ENCODE measurements at places on chromosomes 12 and 14.

- no peak for DNase-seq
Observed at GRCh38 chr12:106147956-106148355, 9.2 kb upstream of the NUAK1 start.

DNA sequence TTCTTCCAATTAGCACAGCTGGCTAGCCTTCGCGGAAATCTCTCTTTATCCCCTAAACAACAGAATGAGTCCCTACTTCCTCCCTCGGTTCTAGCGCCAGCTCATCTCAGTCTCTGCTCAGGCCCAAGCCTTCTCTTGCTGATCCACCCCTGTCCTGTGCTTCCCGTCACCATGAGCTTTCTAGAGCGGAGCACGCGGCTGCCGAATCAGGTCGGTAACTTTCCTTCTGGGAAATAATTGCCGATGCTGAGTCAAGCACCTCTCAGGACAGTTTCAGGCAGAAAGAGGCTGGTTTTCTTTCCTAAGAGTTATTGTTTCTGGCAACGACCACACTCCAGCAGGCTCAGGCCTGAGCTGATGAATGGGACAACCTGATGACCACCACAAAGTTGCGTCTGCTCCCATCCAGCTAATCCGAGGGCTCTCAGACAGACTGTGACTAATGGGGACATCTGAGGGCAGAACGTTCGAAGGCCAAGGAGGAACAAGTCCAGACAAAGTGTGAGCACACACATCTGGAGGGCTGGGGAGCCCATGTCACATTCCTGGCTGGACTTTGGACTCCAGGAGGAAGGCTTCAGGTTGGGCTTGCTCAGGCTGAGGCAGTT, 13.6 kb upstream of the GPR68 start:
- DNase-seq = no peak

DNA sequence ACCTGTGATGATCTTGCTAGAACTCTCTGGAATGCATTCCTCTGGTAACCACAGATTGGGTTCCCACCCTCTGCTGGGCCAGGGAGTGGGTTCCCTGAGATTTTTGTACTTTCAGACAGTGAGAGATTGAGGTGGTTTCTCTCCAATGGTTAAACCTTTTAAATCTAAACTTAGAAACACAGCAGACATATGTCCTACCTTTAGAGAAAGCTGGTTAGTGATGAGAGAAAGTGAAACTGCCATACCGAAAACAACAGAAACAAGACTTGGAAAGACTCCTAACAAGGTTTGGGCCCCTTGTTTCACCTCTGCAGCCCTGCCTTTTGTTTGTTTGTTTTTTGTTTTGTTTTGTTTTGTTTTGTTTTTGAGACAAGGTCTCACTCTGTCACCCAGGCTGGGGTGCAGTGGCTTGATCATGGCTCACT, 9.7 kb upstream of the SGPP1 start:
- DNase-seq = no peak

DNA sequence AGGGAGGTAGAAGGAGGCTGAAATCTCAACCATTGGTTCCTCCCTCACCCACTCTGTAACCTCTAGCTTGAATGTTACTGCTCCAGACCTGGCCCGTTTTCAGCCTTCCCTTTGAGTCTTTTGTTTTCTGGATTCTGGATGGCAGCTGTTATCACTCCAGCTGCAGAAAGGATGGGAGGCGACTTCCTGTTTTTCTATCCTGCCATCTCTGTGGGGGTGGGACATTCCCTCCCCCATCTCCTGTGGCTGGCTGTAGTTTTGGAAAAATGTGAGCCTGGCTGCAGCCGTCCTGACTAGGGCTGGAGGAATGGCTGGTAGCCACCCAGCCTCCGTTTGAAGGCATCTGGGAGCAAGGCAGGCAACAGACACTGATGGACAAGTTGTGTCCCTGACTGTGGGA, 2.9 kb upstream of the PPFIBP1 start:
- no peak for DNase-seq

DNA sequence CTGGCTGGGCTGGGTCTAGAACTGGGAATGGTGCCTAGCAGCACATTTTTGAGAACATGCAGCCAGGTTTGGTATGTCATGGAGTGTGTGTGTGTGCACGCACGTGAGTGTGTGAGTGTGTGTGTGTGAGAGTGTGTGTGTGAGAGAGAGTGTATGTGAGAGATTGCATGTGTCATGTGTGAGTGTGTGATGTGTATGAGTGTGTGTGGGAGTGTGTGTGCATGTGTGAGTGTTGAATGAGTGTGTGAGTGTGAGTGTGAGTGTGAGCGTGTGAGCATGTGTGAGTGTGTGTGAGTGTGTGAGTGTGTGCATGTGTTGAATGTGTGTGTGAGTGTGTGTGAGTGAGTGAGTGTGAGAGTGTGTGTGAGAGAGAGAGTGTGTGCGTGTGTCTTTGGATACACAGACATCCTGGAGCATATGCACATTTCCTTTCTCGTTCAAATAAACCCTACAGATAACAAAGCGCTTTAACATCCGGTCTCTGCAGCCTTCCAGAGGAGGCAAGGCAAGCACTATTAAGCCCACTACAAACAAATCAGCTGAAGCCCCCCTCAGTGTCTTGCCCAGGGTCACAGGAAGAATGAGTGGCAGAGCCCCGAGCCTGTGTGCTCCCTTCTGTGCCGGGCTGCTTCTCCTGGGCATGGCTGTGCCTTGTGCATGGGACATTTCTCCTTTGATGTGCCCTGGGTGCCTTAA, 108.7 kb upstream of the ETV6 start:
- no peak for DNase-seq

DNA sequence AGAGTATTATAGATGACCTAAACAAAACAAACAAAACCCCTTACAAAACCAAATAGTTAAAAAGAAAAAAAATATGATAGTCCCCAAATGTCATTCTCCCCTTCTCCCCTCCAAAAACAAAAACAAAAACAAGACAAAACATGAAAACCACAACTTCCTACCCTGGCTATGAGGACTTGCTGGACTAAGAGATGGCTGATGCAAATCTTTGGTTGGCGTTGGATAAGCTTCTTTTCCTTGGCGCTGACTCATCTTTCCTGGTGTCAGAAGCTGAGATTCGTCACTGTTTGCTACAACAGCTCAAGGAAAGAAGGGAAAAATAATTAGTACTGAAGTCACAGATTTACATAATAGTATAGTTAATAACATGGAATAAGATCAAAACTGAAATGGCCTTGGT, 102.5 kb upstream of the BBS10 start:
- DNase-seq = no peak

DNA sequence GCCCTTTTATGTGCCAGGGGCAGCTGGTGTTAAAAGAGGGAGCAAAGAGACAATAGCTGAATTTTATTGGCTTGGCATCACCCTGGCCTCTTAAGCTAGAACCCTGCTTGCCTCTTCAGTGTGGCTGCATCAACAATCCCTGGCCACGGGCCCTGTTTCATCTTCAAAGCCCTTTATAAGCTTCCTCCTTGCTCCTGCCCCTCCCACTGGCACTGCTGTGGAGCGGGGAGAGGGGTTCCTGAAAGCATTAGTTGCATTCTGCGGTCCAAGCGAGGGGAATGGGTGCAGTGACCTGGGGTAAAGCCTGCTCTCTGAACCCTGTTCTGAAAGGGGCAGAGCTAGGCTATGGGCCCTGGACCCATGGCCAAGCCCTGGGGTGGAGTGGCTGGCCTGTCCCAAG, 220 bp upstream of the KRT83 start:
- DNase-seq = no peak

- DNase-seq = no peak
Observed at GRCh38 chr12:52691841-52692150, 11.5 kb downstream of the KRT77 start.

GRCh38 chr14:50785457-50786063, 45.4 kb downstream of the NIN start:
- DNase-seq = no peak

DNA sequence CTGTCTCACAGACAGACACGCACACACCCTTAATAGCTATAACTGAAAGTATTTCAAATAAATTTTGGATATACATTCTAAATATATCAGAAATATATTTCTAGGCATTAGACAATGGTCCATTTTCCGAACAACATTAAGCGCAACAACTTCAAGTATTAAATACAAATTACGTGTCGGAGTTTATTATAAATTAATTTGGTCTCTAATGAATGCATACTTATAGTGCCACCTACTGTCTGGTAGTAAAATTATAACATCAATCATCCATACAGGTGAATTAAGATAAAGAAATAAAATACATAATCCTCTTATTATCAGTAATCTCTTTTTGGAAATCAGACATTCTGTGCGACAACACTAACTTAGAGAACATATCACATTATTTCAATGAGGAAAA, 27.2 kb upstream of the CMAS start:
- no peak for DNase-seq

DNA sequence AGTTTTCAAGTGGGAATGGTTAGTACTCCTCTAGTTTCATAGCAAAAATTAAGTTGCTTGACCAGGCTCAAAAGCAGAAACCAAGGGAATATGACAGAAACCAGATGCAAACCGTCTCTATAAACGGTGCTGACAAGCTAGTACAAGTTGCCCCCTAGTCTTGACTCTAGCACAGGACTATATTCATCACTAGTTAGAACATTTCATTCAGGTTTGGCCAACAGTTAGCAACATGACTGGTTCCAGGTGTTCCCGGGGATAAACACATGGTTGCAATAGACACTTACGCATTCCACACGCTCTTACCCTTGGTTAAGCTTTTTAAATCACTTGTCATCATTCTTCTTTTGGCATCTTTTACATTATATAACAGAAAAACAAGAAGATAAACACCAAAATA, 103.6 kb downstream of the SCFD1 start:
- no peak for DNase-seq

DNA sequence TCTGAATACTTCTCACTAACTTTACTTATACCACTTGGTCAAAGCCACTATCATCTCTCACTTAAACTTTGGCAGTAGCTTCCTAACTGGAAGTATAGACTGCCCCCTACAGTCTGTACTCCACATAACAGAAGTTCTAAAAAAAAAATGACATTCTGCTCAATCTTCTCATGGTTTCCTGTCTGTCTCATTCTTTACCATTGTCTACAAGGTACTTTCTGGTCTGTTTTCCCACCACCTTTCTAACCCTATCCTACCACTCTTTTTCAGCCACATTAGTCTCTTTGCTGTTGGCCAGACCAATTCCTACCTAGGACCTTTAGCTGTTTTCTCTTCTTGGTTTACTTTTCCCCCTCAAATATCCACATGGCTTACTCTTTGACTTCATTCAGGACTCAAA, 14.7 kb downstream of the CPSF6 start:
- no peak for DNase-seq

GRCh38 chr12:77388445-77389265, 323.3 kb upstream of the E2F7 start:
- no peak for DNase-seq

DNA sequence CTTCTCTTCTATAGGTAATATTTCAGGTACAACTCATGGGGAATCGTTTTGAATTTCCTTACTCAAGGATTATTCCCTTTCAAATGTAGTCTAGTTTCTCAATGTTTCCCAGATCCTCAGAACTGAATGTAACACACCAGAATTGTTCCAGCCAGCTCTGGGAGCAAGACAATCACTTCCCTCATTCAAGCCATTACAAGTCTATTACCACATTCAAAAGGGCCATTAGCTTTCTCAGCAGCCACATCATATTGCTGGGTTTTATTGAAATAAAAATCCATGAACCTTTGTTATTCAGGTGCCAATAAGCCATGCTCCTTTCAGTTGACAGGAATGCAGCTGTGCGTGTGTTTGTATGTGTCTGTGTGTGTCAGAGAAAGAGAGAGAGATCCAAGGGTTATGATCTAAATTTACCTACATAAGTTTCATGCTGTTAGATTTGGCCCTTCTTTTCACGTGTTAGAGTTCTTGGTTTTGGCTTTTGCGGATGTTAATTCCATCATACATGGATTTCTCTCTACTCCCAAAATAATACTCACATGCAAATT, 357.7 kb downstream of the BCAT1 start:
- DNase-seq = no peak

DNA sequence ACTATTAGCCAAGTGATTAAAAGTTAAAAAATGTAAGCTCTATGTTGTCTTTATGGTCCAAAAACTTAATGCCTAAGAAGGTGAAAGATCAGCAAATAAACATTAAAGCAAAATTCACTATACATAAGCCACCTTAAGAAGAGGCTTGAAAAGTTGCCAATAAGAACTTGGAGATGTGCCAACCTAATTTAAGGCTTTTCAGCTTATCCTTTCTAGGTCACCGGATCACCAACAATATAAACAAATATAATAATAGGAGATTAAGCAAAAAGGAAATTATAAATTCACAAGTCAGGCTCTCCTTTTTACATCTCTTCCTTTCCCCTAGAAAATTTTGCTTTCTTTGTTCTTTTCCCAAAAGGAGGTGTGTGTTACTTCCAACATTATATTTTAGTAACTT, 30.9 kb downstream of the SLC2A3 start:
- no peak for DNase-seq

DNA sequence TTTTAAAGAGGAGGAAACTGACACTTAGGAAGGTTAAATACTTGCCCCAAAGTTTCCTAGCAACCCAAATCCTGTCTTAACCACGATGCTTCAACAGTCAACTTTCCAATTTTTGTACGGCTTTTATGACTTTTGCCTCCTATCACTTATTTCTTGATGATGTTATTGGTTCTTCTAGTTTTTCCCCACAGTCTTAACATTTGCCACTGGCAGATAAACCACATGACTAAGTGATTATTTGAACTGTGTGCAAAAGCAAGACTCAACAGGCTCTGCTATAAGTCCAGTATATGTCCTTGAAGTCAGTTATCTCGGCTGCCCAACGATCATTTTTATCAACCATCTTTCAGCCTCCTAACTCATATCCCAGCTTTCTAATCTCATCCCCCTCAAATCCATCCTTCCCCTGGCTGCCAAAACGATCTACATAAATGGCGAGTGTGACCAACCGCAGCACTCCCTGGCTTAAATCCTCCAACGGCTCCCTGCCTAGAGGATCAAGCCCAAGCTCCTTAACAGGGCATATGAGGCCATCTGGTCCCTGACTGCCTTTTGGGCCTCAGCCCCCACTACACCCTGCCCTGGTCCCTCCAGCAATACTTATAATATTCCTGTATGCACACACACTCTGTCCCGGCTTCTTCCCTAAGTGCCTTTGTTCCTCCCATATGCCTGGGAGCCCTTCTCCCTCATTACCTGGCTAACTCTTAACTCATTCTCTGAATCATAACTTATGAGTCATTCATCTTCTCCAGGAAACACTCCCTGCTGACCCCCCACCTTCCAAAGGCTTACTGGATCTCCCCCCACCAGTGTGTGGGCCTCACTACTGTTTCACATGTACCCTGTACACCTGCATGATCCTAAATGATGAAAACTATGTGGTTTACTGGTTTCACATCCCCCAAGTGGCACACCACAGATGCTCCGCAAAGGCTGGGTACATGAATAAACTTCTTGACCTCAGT, 8.8 kb downstream of the VPS37B start:
- no peak for DNase-seq

All from stimulated activated CD8-positive, alpha-beta memory T cell treated with anti-CD3 and anti-CD28 coated beads, Interleukin-2, amount 100 ng/mL, for 1 hour (primary cell).